Glomerular endothelial cell (primary cell): ENCODE measurements at places on chromosomes 16 and 17. TPM values are rescaled to one million over a fixed set of nuclear protein-coding genes. Genes with fewer than 3 reads are reported as not detected.

DHX58 gene
- 6.5 and 11.3 TPM in 2 replicates for total RNA-seq

CDH1 gene
- not detected in 2 replicates for total RNA-seq

RFFL gene
- total RNA-seq = 11.5 and 16.0 TPM in 2 replicates

TAC4 gene
- total RNA-seq = not detected in 2 replicates

GFER gene
- total RNA-seq = 18.7 and 22.2 TPM in 2 replicates

HOXB5 gene
- total RNA-seq = 2.4 and 7.4 TPM in 2 replicates

MYH1 gene
- not detected in 2 replicates for total RNA-seq

GP2 gene
- not detected in 2 replicates for total RNA-seq

AATK gene
- 7.3 and 8.9 TPM in 2 replicates for total RNA-seq

ZP2 gene
- total RNA-seq = not detected in 2 replicates

ZNF23 gene
- 4.6 and 6.7 TPM in 2 replicates for total RNA-seq

CD300E gene
- not detected in 2 replicates for total RNA-seq

SECTM1 gene
- total RNA-seq = 1.1 and 2.7 TPM in 2 replicates

CMTM2 gene
- not detected in 2 replicates for total RNA-seq

SYNGR3 gene
- 5.6 and 9.6 TPM in 2 replicates for total RNA-seq

DNAH2 gene
- not detected in 2 replicates for total RNA-seq

TUBB3 gene
- total RNA-seq = 275 and 412 TPM in 2 replicates

NHLRC4 gene
- total RNA-seq = 2.7 and 3.3 TPM in 2 replicates

KRTAP4-9 gene
- not detected in 2 replicates for total RNA-seq

SMPD3 gene
- total RNA-seq = not detected in 2 replicates

KRTAP2-2 gene
- not detected in 2 replicates for total RNA-seq

TBC1D3I gene
- 1.5 and 1.6 TPM in 2 replicates for total RNA-seq

YBX2 gene
- total RNA-seq = not detected in 2 replicates

CACNG5 gene
- not detected in 2 replicates for total RNA-seq

SEZ6L2 gene
- 6.9 and 9.8 TPM in 2 replicates for total RNA-seq

MAP1LC3B gene
- total RNA-seq = 105 and 142 TPM in 2 replicates

EFTUD2 gene
- 71.1 and 98.6 TPM in 2 replicates for total RNA-seq

HSF5 gene
- total RNA-seq = not detected in 2 replicates

NOG gene
- total RNA-seq = 12.1 and 64.4 TPM in 2 replicates

TBC1D3B gene
- total RNA-seq = 0.39 and 1.3 TPM in 2 replicates

DLX3 gene
- not detected in 2 replicates for total RNA-seq

SEPTIN1 gene
- total RNA-seq = 0.47 TPM in 1 of 2 replicates, not detected in the other

TMEM114 gene
- not detected in 2 replicates for total RNA-seq

ENDOV gene
- 22.0 and 30.8 TPM in 2 replicates for total RNA-seq

KRT39 gene
- total RNA-seq = not detected in 2 replicates

FN3K gene
- total RNA-seq = 2.9 and 19.7 TPM in 2 replicates

WFIKKN2 gene
- not detected in 2 replicates for total RNA-seq

AIPL1 gene
- total RNA-seq = not detected in 2 replicates

C17orf67 gene
- total RNA-seq = 1.2 and 4.4 TPM in 2 replicates

CCDC200 gene
- total RNA-seq = 1.5 TPM in 1 of 2 replicates, not detected in the other

CLEC18B gene
- 0.58 TPM in 1 of 2 replicates, not detected in the other for total RNA-seq

NPIPA2 gene
- 0.47 and 5.0 TPM in 2 replicates for total RNA-seq

CX3CL1 gene
- total RNA-seq = 13.3 and 58.0 TPM in 2 replicates
